ENCODE measurements at places on chromosomes 3 and 15.

DNA sequence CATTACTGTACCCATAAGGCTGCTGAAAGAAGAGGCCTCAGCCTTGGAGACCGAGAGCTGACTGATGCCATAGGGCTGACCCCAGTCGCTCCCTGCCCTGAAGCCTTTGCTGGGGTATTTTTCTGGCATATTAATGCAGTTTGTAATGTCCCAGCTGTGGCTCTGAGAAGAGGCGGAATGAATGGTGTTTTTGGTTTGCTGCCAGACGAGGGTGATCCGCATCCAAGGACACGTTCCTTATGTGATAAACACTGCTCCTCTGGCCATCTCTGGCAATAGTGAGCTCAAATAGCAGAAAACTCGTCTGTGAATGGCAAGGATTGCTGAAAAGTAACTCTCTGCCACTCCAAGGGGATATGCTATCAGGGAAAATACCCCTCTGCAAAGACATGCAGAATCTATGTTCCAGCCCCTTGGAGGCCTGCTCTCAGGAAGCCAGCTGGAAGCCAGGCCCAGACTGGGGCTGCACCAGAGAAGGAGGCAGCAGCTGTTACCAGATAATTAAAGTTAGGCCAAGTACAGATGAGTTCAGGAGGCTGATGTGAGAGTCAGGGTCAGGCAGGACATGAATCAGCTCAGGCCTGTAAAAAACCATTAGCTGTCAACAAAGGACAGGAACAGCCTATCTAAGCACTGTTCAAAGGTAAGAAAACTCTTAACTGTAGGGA, 28.9 kb upstream of the KLHL6 start:
- no peak for DNase-seq

DNA sequence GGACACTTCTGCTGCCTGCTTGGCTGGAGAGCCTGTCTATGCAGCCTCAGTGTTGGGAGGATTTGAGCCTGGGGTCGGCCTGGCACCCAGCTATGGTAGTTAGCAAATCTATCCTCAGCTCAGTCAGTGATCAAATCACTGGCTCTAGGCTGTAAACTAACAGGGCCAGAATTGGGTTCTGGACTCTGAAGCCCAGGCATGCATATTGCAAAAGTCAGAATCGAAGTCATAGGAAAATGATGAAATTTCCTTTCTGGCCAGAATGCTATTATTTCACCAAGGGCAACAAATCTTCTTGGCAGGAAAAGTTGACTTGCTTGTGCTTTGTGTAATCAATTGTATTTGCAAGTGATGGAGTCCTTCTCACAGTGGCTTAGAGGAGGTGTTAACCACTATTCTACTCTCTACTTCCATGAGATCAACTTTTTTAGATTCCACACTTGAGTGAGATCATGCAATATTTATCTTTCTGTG, 482.6 kb upstream of the TPRG1 start:
- no peak for DNase-seq

GRCh38 chr3:177995381-177996085, 540.7 kb upstream of the KCNMB2 start:
- DNase-seq: no peak

GRCh38 chr15:52422001-52422400, 106.7 kb downstream of the MYO5A start:
- DNase-seq: no peak

DNA sequence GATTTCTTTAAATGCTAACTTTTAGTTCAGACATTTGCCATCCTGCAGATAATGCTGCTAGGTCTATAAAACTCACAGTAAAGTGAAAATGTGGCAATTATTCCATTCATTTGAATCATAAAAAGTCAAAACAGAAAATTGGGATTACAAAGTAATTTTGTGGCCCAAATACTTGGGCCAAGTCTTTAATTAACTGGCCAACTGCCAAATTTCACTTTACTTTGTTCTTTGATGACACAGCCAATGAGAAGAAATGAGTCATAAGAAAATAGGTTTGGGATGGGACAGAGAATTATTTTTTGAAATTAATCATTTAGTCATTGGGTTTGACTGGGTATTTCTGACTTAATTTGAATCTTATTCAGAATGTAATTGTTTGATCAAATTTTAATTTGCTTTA, 89.8 kb upstream of the SLC2A2 start:
- no peak for DNase-seq

GRCh38 chr3:196708467-196708866, 3.6 kb downstream of the CEP19 start:
- DNase-seq: no peak

DNA sequence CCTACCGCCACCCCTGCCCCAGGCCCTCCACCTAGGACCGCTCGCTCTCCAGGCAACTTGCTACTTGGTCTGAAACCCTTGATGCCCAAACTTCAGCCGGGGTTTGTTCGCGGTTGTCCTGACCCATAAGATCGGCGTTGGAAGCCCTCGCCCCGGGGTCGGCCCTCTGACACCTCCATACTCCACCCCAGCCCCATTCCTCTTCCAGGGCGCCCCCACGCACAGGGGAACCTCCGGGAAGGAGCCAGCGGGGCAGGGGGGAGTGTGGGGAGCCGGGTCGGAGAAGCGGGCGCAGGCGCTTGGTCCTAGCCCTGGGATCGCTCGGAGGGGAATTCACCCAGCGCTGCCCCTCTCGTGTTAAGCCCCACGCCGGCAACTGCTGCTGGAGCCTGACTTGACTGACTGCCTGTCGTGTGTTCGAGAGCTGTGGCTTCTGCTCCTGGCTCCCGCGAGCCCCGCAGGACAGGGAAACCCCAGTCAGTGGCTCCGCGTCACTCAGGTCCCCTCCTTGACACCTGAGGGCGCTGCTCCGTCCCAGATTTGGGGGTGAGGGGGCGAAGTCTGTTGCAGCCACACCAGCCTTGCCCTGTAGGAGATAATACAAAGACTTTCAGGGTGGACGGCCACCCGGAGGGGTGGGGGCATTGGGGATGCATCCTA, 675 bp downstream of the RYR3 start:
- no peak for DNase-seq

DNA sequence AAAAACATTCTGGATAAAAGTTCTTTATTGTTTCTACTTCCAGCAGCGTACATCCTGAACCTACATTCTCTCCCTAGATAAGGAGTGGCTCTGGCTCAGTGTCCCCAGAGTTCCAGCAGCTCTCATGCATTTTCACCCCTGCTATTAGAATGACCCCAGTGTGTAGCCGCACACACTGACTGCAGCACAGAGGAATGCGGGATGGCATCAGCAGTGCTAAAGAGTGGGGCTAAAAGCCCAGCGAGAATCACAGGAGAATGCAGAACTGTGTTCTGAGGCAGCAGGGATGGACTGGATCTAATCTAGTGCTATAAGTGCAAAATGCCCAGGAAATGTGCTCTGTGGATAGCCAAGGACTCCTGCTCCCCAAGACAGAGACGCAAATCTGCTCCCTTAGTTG, 66.4 kb upstream of the TJP1 start:
- peak; percentile 44 for DNase-seq

- no peak for DNase-seq
Measured at GRCh38 chr3:13795816-13796215, 84.1 kb downstream of the WNT7A start.
